CD8-positive, alpha-beta memory T cell (primary cell): ENCODE measurements at places on chromosomes 5 and 9.

- DNase-seq = no peak
Measured at GRCh38 chr9:22307013-22307711, 139.5 kb upstream of the DMRTA1 start.

GRCh38 chr5:135076051-135076491 is 42.0 kb upstream of the PITX1 start:
- DNase-seq = no peak

GRCh38 chr9:4746278-4747030 is 5.5 kb upstream of the AK3 start:
- no peak for DNase-seq

DNA sequence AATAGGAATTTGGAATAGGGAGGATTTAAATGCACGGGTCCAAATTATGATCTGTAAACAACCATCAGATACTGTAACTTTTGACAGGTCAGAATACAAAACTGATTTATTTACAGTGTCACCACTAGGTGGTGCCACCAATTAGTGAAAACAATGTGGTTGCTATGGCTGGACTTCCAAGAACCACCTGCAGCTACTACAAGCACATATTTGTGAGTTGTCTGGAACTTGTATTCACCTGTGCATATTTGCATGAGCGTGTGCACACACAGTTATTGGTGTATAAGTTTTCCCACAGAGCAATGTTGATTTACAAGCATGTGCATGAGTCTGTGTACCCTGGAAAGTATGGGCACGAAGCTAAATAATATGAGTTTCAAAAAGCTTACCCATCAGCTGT is 3.0 kb upstream of the HRCT1 start:
- no peak for DNase-seq

DNA sequence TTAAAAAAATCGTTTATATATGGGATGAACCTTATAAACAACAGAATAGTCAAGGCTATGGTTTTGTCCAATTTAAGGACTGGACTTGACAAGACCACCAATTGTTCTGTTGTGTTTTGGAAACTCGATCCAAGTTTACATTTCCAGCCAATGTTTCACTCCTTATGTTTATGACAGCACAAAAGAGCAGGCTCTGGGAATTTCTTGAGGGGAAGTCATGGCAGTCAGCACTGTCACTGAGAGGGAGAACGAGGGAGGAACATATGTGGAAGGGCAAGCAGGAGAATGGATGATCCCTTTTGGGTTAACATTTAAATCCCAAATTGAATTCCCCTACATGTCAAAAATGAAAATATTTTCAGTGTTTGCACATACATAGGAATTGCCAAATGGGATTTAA is 292.5 kb downstream of the MARCHF11 start:
- DNase-seq = no peak

GRCh38 chr5:6508931-6509330 is 60.3 kb downstream of the UBE2QL1 start:
- DNase-seq = no peak

DNA sequence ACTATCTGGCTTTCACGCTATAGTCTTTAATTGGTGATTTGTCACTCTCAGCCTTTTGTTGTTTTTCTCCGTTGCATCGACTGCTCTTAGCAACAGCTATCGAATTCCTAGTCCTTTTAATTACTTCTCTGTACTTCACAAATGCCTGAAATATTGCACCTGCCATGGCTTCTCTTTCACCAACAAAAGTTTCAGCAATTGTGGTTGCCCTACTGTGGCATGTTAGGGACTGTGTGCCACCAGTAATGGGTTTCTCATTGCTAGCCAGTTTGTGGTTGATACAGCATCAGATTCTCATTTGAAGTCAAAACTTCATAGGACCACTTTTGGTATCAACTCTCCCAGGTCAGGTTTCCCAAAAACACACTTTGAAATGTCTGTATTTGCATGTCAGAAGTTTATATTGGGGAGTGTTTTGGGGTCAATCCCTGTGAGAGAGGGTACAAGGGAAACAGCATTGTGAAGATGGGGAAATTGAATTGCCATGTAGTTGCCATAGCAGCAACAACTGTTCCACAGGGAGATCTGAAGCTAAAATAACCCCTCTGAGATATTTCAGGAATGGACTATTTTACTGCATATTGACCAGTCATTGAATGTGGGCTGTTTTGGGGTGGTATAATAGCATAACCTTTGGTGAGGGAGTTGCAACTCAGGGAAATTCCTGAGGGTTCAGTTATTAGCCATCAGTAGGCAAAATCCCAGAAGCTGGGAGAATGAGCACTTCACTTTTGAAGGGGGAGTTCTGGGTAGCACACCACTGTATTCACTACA is 99.2 kb downstream of the WDR70 start:
- no peak for DNase-seq

DNA sequence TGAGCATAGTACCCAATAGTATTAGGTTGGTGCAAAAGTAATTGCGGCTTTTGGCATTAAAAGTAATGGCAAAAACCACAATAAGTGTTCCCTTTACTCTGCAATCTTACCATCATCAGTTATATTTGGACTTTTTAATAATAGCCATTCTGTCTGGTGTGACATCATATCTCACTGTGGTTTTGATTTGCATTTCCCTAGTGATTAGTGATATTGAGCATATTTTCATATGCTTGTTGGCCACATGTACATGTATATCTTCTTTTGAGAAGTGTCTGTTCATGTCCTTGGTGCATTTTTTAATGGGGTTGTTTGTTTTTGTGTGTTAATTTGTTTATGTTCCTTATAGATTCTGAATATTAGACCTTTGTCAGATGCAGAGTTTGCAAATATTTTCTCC is 289.9 kb downstream of the FAM170A start:
- no peak for DNase-seq
